ENCODE measurements at places on chromosomes 7 and 10.

GRCh38 chr7:90401989-90402388 lies 1.3 kb upstream of the CLDN12 start:
- DNase-seq, result no peak

- no peak for DNase-seq
Observed at GRCh38 chr10:79078367-79079053, 9.7 kb downstream of the ZMIZ1 start.

- DNase-seq, result no peak
Observed at GRCh38 chr7:26663874-26664273, 200.5 kb downstream of the SKAP2 start.

GRCh38 chr10:43386549-43386948 lies 15.1 kb downstream of the FXYD4 start:
- no peak for DNase-seq

DNA sequence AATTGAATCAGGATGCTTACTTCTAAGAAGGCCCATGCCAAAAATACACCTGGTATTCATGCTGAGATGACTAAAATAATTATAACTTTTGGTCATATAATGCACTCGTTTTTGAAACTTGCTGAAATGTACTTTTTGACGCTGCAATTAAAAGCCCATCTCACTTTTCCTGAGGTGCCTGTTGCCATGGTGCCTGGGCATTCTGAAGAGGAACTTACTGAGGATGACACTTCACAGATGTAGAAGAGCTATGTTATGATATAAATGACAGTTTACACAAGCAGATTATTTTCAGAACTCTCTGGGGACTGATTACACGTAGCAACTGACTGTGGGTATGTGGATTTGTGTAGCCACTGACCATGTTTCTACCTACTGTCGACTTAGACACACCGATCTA lies 182.4 kb downstream of the TPK1 start:
- DNase-seq, result no peak

GRCh38 chr10:87696922-87697745 lies 37.5 kb downstream of the PAPSS2 start:
- no peak for DNase-seq

GRCh38 chr10:113274176-113274829 lies 278.6 kb upstream of the HABP2 start:
- no peak for DNase-seq

Data from T-helper 2 cell (primary cell).